ENCODE measurements at places on chromosomes 3 and 15.

DNA sequence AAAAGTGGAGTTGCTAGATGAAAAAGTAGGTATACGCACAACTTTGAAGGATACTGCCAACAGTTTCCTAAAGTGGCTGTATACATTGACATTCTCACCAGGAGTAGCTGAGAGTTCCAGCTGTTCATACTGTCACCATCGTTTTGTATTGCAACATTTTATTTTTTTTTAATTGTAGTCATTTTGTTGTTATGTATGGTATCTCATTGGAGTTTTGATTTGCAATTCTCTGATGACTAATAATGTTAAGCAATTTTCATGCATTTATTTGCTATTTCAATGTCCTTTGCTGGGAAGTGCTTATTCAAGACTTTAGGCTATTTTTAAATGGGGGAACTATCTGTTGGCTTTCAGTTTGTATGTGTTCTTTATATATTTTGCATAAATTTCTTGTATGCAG, 185.1 kb upstream of the TGFBR2 start:
- peak; percentile 41 for DNase-seq

- DNase-seq = no peak
Observed at GRCh38 chr3:146339349-146339748, 88.4 kb upstream of the PLSCR4 start.

DNA sequence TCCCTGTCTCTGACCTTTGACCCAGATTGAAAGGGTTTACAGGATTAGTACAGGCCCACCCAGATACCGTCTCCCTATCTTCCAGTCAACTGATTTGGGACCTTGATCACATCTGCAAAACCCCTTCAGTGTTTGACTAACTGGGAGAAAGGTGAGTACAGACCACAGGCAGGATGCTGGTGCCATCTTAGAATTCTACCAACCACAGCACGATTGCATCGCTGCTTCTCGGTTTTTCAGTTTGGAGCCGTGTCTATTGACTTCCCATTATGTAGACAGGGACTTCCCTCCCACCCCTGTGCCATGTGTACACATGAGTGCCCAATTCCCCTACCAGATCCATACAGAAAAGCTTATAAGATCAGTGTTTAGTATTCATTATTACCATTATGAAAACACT, 6.6 kb upstream of the KLF13 start:
- DNase-seq = no peak

- DNase-seq = no peak
Observed at GRCh38 chr3:179071027-179071322, 634 bp downstream of the ZMAT3 start.

GRCh38 chr3:180762866-180763265, 83.6 kb upstream of the CCDC39 start:
- DNase-seq = no peak

DNA sequence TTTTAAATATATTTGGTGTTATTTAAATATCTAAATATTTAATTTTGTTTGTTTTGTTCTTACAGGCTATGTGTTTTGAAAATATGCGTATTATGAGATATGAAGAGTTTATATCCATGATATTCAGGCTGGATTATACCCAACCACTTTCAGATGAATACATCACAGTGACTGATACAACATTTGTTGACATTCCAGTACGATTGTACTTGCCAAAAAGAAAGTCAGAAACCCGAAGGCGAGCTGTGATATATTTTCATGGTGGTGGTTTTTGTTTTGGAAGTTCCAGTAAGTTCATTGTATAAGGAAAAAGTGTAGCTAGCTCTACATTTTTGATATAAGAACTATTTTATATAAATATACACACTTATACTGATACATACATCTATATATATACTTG, 6.9 kb downstream of the AADACL2 start:
- DNase-seq = no peak

GRCh38 chr3:71456156-71456555, 127.4 kb downstream of the FOXP1 start:
- DNase-seq = no peak

DNA sequence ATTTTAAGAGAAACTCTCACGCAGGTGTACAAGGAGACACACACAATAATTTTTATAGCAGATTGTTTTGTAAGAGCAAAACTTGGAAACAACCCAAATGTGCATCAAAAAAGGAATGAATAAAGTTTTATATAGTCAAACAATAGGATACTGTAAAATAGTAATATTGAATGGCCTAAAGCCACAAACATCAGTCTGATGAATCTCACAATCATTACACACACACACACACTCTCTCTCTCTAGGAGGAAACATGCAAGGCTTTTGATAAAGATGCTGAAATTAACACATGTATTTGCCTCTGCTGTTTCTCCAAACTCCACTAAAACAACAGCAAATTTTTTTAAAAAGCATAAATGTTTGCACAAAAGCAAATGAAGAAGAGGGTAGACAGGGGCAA, 37.3 kb downstream of the ADIPOQ start:
- no peak for DNase-seq

- DNase-seq = no peak
Observed at GRCh38 chr3:123732447-123732846, 147.6 kb upstream of the HACD2 start.

DNA sequence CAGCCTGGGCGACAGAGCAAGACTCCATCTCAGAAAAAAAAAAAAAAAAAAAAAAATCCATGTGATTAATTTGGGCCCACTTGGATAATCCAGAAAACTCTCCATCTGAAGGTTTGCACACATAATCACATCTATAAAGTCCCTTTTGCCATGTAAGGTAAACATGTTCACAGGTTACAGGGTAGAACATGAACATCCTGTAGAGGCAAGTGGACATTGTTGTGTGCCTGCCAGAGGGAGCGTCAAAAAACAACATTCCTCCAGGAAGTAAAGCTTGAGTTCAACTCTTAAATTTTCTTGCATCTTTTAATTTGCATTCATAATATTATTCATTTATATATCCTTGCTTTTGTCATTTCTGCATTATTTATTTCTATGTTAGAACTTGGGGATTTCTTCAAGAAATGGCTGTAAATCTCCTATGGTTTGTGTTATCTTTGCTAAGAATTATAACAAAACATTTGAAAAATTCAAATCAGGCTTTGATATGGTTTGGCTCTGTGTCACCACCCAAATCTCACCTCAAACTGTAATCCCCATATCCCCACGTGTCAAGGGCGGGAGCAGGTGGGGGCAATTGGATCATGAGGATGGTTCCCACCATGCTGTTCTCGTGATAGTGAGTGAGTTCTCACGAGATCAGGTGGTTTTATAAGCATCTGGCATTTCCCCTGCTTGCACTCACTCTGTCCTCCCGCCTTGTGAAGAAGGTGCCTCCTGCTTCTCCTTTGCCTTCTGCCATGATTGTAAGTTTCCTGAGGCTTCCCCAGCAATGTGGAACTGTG, 11.3 kb upstream of the TTBK2 start:
- no peak for DNase-seq

- DNase-seq = no peak
Observed at GRCh38 chr3:113231827-113232253, 20.5 kb downstream of the BOC start.

GRCh38 chr3:16864610-16865313, 20.0 kb upstream of the PLCL2 start:
- no peak for DNase-seq

GRCh38 chr3:48038971-48039481, 22.8 kb upstream of the MAP4 start:
- no peak for DNase-seq

DNA sequence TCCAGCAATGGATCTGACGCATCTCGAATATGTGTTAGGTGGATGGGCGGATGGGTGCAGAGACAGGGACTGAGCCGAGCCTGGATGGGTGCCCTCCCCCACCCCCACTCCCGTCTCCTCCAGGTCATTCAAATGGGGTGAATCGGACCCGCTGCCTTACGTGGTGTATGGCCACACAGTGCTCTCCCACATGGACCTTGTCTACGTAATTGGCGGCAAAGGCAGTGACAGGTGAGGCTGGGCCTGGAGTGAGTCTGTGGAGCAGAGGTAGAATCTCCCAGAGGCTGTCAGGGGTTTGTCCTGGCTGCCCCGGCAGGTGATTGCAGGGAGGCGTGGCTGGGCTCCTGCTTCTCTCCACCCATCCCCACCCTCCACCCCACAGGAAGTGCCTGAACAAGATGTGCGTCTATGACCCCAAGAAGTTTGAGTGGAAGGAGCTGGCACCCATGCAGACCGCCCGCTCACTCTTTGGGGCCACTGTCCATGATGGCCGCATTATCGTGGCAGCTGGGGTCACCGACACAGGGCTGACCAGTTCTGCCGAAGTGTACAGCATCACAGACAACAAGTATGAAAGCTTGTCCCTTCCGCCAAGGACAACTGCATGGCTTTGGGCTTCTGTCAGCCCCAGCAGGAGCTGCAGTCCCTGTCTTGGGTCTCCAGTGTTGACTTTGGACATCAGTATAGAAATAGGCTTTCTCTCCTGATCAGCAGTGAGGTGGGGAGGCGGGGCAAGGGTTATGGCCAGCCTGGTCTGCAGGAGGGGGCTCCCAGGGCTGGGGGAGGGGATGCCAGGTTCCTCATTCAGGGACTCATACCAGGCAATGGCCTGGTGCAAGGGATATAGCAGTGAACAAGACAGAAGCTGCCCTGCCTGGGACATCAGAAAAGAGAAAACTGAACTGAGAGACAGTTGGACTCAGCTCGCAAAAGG, 3.4 kb downstream of the KLHL40 start:
- DNase-seq = no peak

GRCh38 chr15:50425219-50425618, 1.0 kb downstream of the USP8 start:
- DNase-seq = no peak

GRCh38 chr3:108127301-108127988, 36.6 kb upstream of the CD47 start:
- DNase-seq = no peak

DNA sequence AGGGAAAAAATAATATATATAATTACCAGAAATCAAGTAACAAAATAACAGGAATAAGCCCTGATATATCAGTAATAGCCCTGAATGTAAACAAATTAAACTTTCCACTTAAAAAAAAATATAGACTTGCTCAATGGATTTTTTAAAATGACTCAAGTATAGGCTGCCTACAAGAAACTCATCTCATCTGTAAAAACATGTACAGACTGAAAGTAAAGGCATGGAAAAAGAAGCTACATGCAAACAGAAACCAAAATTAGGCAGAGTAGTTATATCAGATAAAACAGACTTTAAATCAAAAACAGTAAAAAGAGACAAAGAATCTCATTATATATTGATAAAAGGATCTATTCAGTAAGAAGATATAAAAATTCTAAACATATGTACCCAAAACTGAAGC, 82.4 kb upstream of the STT3B start:
- no peak for DNase-seq

DNA sequence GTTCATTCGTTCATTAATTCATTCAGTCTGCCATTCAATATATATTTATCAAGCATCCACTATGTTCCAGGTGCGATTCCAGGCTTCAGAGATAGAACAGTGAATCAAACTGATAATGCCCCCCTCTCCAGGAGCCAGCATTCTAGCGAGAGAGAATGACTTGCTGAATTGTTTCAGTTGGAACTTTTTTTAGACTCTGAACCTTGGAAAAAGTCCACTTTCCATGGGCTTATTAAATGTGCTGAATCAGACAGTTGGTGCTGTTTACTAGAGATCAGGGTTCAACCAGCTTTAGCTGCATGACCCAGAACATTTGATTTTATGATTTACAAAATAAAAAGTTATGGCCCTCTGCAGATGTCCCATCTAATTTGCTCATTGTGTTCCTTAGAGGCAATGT, 213.2 kb downstream of the THSD4 start:
- DNase-seq = no peak

GRCh38 chr15:73873456-73873855, at the start of gene TBC1D21:
TBC1D21 (plus strand) TSS chr15:73873564; CDS start chr15:73873710, 146 bp downstream.
- DNase-seq = no peak

GRCh38 chr15:25875566-25875965, 12.4 kb upstream of the ATP10A start:
- no peak for DNase-seq

- DNase-seq = no peak
Observed at GRCh38 chr15:22891426-22892210, 53.2 kb downstream of the NIPA2 start.

DNA sequence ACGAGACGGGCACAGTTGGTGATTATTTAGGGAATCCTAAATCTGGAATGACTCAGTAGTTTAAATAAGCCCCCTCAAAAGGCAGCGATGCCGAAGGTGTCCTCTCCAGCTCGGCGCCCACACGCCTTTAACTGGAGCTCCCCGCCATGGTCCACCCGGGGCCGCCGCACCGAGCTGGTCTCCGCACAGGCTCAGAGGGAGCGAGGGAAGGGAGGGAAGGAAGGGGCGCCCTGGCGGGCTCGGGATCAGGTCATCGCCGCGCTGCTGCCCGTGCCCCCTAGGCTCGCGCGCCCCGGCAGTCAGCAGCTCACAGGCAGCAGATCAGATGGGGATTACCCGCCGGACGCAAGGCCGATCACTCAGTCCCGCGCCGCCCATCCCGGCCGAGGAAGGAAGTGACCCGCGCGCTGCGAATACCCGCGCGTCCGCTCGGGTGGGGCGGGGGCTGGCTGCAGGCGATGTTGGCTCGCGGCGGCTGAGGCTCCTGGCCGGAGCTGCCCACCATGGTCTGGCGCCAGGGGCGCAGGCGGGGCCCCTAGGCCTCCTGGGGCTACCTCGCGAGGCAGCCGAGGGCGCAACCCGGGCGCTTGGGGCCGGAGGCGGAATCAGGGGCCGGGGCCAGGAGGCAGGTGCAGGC, 318.0 kb downstream of the FGF12 start:
- no peak for DNase-seq

- DNase-seq = no peak
Observed at GRCh38 chr3:73391984-73392383, 232.8 kb downstream of the PDZRN3 start.

- no peak for DNase-seq
Observed at GRCh38 chr3:29683018-29683993, 402.4 kb downstream of the RBMS3 start.

DNA sequence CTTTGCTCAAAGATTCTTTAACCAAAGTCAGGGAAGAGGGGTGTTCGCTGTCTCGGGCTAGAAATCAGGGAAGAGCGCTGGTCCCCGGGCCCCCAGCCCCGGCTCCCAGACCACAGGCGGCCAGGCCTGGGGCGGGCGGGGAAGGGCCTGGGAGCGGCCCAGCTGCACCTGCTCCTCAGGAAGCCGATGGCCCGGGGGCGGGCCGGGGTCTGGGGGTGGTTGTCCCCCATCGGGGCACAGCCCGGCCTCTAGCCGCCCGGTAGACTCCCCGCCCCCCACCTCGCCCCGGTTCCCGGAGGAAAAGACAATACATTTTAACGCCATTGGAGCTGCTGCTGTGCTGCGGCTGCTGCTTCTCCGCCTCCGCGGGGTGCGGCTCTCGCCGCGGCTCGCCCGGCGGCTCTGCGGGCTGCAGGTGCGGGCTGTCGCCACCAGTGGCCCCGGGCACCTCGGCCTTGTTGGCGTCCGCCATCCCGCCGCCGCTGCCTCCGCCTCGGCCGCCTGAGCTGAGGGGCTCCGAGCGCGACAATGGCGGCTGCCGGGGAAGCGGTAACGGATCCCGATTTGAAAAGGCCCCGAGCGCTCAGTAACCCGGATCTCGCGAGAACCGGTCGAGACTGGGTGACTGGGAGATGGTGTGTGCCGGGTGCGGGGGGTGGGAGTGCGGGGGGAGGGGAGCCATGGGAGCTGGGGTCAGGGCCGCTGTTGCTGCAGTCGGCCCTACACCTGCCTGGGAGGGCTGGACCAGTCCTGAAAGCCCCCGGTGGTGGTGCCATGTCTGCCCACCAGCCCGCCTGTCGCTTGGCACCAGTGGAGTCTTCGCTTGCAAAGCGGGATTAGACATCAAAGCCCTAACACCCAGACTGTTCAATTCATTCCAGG, at the start of gene MYEF2:
Gene MYEF2 (minus strand): TSS at position 530 of the 882 bp plus-strand sequence. CDS start 58 bp downstream, at position 472.
- DNase-seq = peak; percentile 1

- no peak for DNase-seq
Observed at GRCh38 chr15:80179935-80180334, 27.1 kb downstream of the FAH start.
